D721Med (cell line): ENCODE measurements at places on chromosomes 11 and 22.

DNA sequence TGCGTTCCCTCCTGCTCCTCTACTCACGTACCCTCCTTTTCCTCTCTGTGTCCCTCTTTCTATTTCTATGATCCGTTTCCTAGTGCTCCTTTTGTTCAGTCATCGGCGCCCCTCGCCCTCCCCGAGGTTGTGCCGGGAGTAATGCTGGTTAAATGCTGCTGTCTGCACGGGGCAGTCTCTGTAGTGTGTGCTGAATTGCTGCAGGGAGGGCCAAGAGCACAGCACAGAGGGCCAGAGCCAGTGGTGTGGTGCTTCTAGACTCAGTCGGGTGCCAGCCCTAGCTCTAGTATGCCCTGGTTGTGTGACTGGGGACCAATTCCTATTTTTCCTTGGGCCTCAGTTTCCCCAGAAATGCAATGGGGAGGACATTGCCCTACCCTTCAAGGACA lies 98.3 kb downstream of the PKNOX2 start:
- no peak for DNase-seq

GRCh38 chr11:112196519-112197087 lies 21.3 kb downstream of the BCO2 start:
- no peak for DNase-seq

- peak; percentile 58 for DNase-seq
These were observed 37.3 kb upstream of the SLC22A12 start for GRCh38 chr11:64553554-64554201.

DNA sequence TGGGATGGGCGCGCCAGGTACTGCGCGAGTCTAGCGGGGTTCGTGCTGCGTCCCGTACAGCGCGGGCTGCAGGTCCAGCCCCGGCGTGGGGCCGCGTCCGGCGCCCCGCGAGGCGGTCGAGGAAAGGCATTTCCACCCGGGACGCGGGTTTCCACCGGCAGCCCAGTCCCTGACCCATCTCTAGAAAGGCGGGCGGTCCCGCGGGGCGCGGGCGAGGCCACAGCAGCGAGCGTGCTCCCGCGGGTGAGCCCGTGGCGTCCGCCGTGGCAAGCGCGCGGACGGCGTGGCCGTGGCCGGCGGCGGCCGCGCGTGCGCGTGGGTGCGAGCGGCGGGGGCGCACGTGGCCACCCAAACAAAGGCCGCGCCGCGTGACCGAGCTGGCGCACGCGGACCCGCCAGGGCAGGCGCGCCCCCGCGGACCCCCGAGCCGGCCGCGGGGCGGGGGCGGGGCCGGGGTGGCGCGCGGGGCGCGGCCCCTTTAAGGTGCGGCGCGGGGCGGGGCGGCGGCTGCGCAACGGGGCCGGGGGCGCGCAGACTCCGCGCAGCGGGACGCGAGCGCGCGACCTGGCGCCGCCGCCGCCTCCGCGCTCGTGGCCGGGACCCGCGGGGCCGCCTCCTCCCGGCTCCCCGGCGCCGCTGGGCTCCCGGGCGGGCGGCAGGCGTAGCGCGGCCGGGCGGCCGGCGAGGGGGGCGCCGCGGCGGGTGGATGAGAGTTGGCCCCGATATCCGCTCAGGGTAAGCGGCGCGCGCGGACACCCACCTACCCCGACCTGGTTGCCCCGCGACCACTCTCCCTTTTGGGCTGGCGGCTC lies 39.3 kb upstream of the CELSR1 start:
- DNase-seq: peak; percentile 45

- no peak for DNase-seq
These were observed 9.2 kb downstream of the PLXNB2 start for GRCh38 chr22:50298266-50298637.

GRCh38 chr11:108204929-108205499 lies 17.4 kb downstream of the NPAT start:
- no peak for DNase-seq

DNA sequence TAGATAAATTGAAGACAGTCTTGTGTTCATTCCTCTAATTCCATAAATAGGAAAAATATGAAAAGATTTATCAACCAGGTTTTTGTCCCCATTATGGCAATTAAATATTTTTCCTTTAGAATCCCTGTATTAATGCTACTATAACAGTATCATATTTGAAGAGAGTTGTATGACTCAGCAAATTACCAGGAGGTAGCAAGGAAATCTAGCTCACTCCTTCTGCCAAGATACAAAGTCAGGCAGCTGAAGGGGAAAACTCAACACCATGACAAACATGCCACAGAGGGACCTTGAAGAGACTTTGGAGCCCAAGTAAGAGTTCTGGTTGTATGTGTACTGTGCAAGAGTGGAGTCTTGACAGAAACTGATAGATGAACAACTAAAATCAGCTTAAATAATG lies 143.3 kb downstream of the GUCY1A2 start:
- no peak for DNase-seq

DNA sequence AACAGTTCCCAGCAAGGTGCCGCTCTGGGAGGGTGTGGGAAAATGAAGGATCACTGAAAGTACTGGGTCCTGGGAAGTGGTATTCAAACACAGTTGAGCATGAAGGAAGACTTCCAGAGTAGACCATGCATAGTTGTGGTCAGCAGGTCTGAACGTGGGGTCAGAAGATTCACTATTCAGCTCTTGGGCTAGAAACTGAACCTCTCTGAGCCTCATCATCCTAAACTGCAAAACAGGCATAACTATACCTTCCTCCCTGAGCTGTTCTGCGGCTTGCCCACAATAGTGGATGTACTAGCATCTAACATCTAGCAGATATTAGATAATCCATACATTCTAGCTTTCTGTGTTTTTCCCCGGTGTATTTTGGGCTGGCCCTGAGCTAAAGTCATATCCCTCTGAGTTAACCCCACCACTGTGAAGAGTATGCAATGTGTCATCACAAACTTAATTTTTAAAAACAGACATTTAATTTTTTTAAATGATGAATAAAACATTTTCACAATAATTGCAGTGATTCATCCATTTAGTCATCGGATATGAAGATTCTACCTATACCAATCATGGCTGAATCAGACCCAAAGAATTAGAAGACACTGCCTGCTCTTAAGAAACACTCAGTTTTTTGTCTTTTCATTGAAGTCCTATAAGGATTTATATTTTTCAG lies 179.1 kb downstream of the BLID start:
- DNase-seq: no peak

DNA sequence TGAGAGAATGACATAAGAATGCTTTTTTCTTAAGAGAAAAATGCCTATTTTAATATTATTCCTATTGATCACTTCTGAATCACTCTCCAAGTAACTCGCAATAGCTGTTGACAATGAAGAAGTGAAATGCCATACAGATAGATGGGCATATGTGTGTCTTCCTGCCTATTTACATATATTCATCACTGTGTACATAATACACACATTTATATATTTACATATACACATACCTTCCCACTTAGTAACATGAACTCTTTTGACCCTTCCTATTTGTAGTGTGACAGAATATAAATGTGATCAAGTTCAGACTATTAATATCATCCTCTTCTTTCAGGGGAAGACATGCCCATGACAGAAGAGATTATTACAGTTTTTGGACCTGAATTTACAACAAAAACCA lies 756.7 kb downstream of the DLG2 start:
- DNase-seq: no peak

- DNase-seq: no peak
These were observed 29.4 kb downstream of the SYT9 start for GRCh38 chr11:7281079-7281478.

DNA sequence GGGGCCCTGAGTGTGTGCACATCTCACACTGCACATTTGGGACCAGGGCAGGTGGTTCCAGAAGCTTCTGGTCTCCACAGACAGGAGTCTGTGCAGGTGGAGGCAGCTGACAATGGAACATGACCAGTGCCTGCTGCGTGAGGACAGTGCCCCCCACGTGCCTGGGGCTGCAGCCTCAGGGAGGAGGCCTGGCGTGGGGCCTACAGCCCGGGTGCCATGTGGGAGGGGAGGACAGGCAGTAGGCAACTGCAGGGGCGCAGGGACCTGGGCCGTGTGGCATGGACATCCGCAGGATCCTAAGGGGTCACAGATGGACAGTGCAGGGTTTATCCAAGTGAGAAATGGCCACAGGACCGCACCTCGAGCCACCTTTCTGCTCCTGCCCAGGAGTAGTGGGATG lies 28.8 kb downstream of the TSPAN4 start:
- DNase-seq: no peak

DNA sequence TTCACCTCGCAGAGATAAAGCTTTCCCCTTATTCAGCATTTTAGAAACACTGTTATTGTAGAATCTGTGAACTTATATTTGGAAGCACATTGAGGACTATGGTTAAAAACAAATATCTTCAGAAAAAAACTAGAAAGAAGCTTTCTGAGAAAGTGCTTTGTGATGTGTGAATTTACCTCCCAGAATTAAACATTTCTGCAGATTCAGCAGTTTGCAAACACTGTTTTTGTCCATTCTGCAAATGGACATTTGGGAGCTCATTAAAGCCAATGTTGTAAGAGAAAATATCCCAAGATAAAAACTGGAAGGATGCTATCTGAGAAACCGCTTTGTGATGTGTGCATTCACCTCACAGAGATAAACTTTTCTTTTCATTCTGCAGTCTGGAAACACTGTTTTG lies 272.7 kb downstream of the OR4A5 start:
- no peak for DNase-seq

GRCh38 chr11:36253238-36253637 lies 36.0 kb downstream of the COMMD9 start:
- peak; percentile 52 for DNase-seq

- DNase-seq: peak; percentile 35
These were observed 450 bp upstream of the BCL2L13 start for GRCh38 chr22:17638182-17638431.

DNA sequence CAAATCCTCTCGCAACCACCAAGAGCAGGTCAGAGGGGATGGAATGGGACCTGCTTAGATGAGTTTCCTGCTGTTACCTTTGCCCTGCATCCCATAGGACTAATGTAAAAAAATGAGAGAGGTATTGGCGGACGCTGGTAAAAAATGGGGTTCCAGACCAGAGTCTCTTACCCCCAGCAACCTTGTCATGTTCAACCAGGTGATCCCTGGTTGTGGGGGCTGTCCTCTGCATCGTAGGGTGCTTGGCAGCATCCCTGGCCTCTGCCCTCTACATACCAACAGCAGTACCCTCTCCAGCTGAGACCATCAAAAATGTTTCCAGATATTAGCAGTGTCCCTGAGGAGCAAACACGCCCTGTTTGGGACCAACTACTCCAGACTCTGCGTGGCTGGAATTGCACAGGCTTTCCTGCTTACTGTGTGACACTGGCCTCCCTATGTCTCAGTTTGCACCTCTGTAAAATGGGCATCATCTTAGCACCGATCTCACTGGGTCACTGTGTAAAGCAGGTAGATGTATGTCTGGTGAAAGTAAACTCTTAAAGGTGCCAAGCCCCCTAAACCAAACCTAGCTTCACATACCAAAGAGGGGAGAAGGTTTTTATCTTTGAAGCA lies 1.5 kb downstream of the APOL6 start:
- no peak for DNase-seq

GRCh38 chr22:49503896-49504521 lies 323.7 kb downstream of the BRD1 start:
- DNase-seq: no peak

DNA sequence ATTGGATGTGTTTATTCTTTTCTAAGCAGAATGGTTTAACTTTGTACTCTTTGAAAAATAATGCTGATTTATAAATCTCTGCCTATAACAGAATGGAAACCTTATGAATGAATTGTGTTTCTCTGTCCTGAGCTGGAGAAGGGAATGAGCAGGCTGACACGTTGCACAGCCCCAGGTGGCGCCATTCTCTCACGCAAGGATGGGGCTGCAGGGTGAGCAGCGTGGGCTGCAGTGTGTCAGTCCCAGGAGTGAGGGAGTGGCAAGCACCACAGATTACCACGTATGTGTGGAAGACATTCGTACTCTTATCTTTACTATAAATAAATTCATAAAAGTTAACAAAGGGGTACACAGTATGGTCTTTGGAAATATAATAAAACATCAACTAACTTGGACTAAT lies 33.4 kb downstream of the FDX1 start:
- DNase-seq: no peak

GRCh38 chr11:2128130-2128510 lies 11.1 kb downstream of the IGF2 start:
- DNase-seq: no peak

- no peak for DNase-seq
These were observed 887.2 kb downstream of the BRD1 start for GRCh38 chr22:48940266-48941032.

DNA sequence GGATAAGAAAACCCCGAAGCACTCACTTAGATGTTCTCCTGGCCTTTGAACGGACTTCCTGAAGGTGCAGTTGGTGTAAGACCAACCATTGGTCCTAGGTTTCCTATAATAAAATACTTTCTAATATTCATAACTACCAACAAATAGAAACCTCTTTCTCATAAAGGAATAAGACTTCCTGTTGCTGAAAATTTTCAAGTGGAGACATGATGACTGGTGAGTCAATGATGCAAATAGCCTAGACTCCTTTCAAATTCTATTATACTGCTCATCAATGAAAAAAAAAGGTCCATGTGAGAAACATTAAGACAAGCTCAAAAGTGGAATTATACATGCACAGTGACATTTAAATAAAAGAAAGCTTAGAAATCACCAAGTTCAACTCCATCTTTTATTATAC lies 862.8 kb downstream of the FAM181B start:
- DNase-seq: no peak

DNA sequence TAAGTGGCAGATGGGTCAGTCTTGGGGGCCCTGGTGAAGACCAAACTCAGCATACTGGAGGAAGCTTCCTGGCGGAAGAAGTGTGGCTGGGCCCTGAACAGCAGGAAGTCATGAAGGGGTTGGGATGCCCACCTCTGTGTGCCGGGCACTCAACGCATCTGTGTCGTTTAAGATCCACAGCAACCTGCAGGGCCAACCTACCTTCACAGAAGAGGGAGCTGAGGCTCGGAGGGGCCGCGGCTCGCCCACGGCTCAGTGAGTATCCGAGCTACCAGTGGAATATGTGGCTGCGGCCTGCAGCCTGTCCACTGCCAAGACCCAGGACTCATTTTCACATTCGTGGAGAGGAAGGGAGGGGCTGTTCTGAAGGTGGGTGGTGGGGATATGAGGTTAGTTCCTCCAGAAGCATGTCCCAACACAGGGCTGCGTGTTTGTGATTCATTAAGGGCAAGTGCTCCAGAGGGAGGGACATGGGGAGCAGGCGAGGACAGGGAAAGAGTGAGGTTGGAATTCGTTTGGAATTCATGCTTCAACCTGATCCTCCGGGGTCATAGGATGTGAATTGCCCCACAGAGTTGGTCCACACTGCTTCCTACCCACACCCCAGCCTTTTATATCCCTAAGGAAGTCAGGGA lies 99.6 kb downstream of the MPPED1 start:
- DNase-seq: no peak
